ENCODE measurements at places on chromosomes 4 and X.

DNA sequence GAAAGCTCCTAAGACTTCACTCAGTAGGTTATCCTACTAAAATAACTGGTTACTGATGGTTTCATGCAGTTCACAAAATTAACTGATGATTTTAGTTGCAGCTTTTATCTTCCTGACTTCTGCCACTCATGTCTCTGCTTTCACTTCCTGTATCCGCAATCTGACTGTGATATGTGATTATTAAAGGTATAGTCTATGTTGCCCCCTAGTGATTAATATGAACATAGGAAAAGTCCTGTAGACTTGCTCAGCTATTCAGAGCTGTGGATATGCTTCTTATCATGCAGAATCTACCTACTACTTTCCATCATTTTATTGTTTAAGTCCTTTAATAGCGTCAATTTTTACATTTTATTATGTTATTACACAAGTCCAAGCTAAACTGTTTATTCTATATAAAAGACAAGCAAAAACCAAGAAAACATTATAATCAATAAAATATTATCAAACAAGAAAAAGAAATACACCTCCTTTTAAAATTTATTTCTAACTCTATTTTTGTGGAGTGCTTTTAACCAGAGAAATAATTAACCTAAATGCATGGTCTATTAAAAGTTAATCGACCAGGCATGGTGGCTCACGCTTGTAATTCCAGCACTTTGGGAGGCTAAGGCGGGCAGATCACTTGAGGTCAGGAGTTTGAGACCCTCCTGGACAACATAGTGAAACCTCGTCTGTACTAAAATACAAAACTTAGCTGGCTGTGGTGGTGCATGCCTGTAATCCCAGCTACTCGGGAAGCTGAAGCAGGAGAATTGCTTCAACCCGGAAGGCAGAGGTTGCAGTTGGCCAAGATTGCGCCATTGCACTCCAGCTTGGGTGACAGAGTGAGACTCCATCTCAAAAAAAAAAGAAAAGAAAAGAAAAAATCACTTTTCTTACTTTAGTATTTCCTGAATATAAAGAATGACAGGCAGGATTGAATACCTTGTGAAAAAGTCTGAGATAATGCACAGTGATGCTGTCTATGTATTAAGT is 40.4 kb upstream of the TLR2 start:
- no peak for DNase-seq

GRCh38 chrX:118847676-118848075 is 24.1 kb downstream of the ZCCHC12 start:
- DNase-seq, result no peak

- no peak for DNase-seq
Observed at GRCh38 chr4:110195561-110196205, 2.7 kb downstream of the ELOVL6 start.

- DNase-seq, result no peak
Observed at GRCh38 chr4:140344101-140344500, 29.3 kb upstream of the SCOC start.

GRCh38 chr4:67725981-67726380 is 25.0 kb upstream of the UBA6 start:
- DNase-seq, result no peak

All from WERI-Rb-1 (cell line).